Pericardium fibroblast (primary cell): ENCODE measurements at places on chromosomes 11 and 22. TPM values are rescaled to one million over a fixed set of nuclear protein-coding genes. Genes with fewer than 3 reads are reported as not detected.

RBM14 gene
- total RNA-seq = 20.8 and 29.2 TPM in 2 replicates

CEND1 gene
- total RNA-seq = 0.94 and 1.3 TPM in 2 replicates

RBFOX2 gene
- total RNA-seq = 104 and 117 TPM in 2 replicates

SULT4A1 gene
- 0.58 and 2.0 TPM in 2 replicates for total RNA-seq

LGALS12 gene
- 2.4 and 13.2 TPM in 2 replicates for total RNA-seq

ALDH3B1 gene
- 26.4 and 46.8 TPM in 2 replicates for total RNA-seq

ZFPL1 gene
- total RNA-seq = 34.5 TPM in 2 replicates

APOL5 gene
- total RNA-seq = not detected in 2 replicates

SSTR3 gene
- total RNA-seq = under 0.01 TPM in 1 of 2 replicates, not detected in the other

SLC5A12 gene
- not detected in 2 replicates for total RNA-seq

CRYBA4 gene
- total RNA-seq = not detected in 2 replicates

AGBL2 gene
- 0.17 and 1.4 TPM in 2 replicates for total RNA-seq

SREBF2 gene
- total RNA-seq = 70.2 and 76.8 TPM in 2 replicates

DBX1 gene
- not detected in 2 replicates for total RNA-seq

CLTCL1 gene
- 5.6 and 11.8 TPM in 2 replicates for total RNA-seq

MMP12 gene
- not detected in 2 replicates for total RNA-seq

KRTAP5-2 gene
- not detected in 2 replicates for total RNA-seq

PHOX2A gene
- total RNA-seq = not detected in 2 replicates

MMP11 gene
- 9.6 and 12.3 TPM in 2 replicates for total RNA-seq

RAB30 gene
- 7.6 and 8.9 TPM in 2 replicates for total RNA-seq

NDUFV1 gene
- total RNA-seq = 122 and 174 TPM in 2 replicates

PYGM gene
- 5.4 and 15.3 TPM in 2 replicates for total RNA-seq

RFPL3 gene
- not detected in 2 replicates for total RNA-seq

KCNK4 gene
- 0.26 TPM in 1 of 2 replicates, not detected in the other for total RNA-seq

OR5D18 gene
- total RNA-seq = not detected in 2 replicates

OR10G8 gene
- not detected in 2 replicates for total RNA-seq

GSTT2B gene
- total RNA-seq = 13.5 and 16.9 TPM in 2 replicates

OR10AG1 gene
- total RNA-seq = not detected in 2 replicates

AASDHPPT gene
- total RNA-seq = 39.0 and 52.3 TPM in 2 replicates

MADD gene
- total RNA-seq = 10.7 and 13.1 TPM in 2 replicates

SLC25A17 gene
- 8.5 and 21.6 TPM in 2 replicates for total RNA-seq

OR51B5 gene
- total RNA-seq = not detected in 2 replicates

MRGPRG gene
- not detected in 2 replicates for total RNA-seq

FGF3 gene
- not detected in 2 replicates for total RNA-seq

C11orf16 gene
- total RNA-seq = not detected in 2 replicates
